ENCODE measurements at places on chromosomes 16 and 17.

DNA sequence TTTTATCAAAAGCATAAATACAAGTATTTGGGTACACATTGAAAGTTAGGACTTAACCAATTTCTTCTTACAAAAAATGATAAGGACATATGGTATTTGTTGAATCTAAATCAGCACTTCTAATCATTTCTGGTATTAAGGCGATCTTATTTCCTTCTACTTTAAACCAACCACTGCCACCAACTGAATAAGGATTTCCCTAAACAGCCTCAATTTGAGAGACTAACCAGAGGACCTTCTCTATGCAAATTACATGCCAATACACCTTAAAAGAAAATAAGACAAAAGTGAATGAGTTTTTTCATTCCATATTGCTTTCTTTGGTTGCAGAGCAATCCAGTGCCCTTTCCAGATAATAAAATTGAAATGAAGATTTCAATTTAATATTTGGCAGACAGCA, 45.5 kb downstream of the GNA13 start:
- no peak for DNase-seq

DNA sequence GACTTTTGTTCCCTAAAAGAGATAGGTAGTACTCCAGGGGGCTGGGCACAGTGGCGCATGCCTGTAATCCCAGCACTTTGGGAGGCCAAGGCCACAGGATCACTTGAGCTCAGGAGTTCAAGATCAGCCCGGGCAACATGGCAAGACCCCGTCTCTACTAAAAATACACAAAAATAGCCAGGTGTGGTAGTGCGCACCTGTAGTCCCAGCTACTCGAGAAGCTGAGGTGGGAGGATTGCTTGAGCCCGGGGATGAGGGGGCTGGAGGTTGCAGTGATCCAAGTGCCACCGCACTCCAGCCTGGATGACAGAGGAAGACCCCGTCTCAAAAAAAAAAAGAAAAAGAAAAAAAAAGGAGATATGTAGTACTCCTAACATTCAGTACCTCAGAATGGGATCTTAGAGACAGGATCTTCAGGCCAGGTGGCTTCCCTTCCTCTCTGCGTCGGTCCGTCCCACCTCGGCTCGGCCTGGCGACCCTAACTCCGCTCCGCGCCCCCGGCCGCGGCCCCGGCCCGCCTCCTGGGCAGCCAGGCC, 89.6 kb downstream of the CDC27 start:
- DNase-seq, result peak; percentile 19

GRCh38 chr16:23249830-23250229, 52.3 kb upstream of the SCNN1B start:
- no peak for DNase-seq

GRCh38 chr16:85524630-85525419, 88.3 kb upstream of the GSE1 start:
- no peak for DNase-seq

DNA sequence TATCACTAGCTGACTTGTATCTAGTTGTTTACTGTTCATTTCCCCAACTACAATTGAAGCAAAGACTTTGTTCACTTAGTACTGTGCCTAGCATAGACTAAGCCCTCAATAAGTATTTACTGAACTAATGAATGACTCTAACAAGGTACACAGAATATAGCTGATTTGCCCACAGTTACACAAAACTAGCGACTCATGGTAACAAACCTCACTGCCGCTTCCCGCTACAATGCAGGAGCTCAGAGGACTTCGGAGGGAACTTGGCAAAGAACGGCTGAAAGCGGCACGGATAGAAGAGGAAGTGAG, 524 bp downstream of the EFTUD2 start:
- DNase-seq, result no peak

GRCh38 chr17:49963626-49964302, 5.2 kb upstream of the DLX4 start:
- DNase-seq, result no peak

- no peak for DNase-seq
Measured at GRCh38 chr16:72139908-72140307, 32.0 kb downstream of the PMFBP1 start.

- DNase-seq, result peak; percentile 42
Measured at GRCh38 chr16:80804056-80804525, 307 bp downstream of the CDYL2 start.

GRCh38 chr16:69514356-69514755, 51.4 kb upstream of the NFAT5 start:
- DNase-seq, result no peak

- DNase-seq, result no peak
Measured at GRCh38 chr16:23788685-23789084, 33.9 kb downstream of the CHP2 start.

DNA sequence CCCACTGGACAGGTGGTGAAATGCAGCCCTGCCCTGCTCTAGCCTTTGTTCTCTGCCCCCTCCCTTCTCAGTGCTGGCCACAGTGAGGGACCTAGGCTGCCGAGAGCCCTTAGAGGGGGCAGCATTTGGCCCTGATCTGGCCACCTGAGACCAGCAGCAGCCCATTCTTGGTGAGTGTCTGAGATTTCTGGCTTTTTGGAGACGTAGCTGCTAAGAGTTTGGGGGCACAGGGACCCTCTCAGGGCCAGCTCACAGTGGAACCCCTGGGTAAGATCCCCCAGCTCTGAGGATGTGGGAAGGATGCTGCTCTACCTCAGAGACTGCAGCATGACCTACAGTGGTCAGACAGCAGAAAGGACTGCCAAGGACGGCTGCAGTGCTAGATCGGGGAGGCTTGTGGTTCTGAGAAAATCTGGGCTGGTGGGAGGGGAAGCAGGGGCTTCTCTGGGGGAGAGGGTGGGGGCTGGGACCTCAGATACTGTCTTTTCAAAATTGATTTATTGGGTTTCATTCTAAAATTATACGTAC, 13.3 kb downstream of the GRB7 start:
- no peak for DNase-seq

- no peak for DNase-seq
Measured at GRCh38 chr17:36933512-36934143, 3.6 kb upstream of the LHX1 start.

- DNase-seq, result no peak
Measured at GRCh38 chr16:87487361-87487924, 5.4 kb downstream of the ZCCHC14 start.

DNA sequence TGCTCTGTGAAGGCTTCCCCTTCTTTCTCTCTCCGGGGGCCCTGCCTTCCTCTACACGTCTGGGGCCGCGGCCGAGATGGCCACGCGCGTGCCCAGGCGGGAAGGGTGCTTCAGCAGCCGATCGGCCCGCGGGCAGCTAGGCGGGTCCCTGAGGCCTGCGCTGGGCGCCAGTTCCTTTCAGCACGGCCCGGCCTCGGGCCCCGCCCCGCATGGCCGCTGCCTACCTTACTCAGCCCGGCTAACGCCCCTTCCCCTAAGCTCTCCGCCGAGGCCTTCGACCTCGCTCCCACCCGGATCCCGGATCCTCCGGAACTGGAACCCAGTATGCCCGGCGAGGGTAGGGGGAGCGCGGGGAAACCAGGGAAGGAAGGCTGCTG, 335 bp downstream of the TMEM11 start:
- DNase-seq, result no peak
